ENCODE measurements at places on chromosomes 6 and 20. TPM values are rescaled to one million over a fixed set of nuclear protein-coding genes. Genes with fewer than 3 reads are reported as not detected.

GRCh38 chr6:1657116-1657770 lies 47.5 kb downstream of the FOXC1 start:
- no peak for DNase-seq

DNA sequence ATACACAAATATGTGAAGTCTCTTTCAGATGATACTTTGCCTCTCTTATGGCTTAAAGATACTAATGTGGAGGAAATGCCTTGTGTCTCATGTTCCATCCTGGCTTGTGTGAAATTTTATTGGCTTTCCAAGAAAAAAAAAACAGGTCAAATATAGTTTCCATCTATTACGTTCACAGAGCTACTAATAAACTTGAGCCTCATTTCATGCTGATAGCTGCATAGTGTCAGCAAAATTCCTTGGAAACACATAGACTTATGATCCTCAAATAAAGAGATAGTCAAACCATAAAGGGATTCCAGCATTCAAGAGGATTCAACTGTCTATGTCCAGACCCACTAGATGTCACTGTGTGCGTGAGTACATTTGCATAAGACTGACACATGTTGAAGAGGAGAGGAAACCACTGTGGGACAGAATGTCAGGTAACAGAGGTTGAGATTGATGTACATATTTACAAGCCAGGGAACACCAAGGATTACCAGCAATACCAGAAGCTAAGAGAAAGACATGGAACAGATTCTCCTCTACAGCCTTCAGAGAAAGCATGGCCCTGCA lies 266.6 kb downstream of the COL12A1 start:
- no peak for DNase-seq

GRCh38 chr6:82365016-82365795 lies 1.6 kb downstream of the TPBG start:
- no peak for DNase-seq

Gene MOCS1
- total RNA-seq, result 11.7 TPM

DNA sequence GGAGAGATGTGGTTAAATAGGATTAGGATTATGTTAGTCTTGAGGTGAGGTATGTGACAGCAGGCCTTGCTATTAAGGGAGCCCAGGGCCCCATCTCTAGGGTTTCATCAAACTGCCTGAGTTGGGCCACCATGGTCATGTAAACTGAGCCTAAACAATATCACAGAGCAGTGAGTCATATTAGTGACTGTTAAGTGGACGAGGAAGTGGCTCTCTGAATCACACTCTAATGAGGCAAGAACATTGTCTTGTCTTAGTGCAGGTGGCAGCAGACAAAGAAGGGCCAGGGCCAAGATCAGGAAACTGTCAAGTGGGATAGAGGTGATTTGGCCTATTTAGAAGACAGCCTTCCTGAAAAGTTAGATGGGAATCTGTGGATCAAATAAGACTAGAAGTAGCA lies 23.1 kb downstream of the ENPP3 start:
- DNase-seq, result no peak

DNA sequence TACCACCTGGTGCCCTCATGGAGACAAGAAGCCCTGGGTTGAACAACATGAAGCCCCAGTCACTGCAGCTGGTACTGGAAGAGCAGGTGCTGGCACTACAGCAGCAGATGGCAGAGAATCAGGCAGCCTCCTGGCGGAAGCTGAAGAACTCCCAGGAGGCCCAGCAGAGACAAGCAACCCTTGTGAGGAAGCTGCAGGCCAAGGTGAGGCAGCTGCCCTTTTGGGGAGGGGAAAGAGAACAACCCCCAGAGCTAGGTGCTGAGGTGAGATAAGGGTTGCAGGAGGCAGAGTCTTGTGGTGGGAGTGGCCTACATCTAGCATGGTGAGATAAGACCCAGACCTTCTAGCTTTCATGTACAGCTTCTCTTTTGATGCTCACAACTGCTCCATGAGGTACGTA lies 7.0 kb downstream of the CEP250 start:
- no peak for DNase-seq

DNA sequence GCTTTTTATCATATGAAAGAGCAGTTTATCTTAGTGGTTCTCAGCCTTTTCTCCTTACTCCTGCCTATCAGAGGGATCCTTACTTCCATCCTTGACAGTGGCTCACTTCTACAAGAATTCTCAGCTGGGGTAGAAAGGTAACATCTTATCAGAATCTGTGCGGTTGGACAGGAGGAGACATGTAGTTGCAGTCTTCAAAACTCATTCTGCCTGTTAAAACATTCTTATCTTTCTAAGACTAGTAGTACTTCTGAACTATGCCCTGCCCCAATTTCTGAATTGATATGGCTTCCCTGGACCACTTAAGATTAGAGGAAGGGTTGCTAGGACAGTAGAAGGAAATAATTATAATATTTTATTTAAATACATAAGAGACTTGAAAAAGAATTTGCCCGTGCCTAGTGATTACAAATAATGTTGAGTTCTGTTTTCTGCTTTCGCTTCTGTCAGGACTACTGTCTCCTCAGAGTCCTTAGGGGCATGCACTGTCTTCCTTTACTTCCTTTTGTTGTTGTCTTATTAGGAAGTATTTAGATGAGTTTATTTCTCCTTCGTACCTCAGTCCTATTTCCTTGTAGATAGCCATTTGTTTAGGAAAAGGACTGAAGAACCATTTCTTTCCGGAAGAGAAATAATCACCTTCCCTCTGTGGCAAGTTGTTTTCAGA lies 24.9 kb downstream of the BLTP3A start:
- DNase-seq, result no peak

GRCh38 chr6:11427091-11427722 lies 110.3 kb upstream of the TMEM170B start:
- no peak for DNase-seq

Gene AP5S1
- 23.7 TPM for total RNA-seq
